Pons (tissue), 1 donor: ENCODE measurements at places on chromosomes 7 and 10.
A peak's percentile ranks its signal among the peaks of the same experiment; 100 is the strongest.

DNA sequence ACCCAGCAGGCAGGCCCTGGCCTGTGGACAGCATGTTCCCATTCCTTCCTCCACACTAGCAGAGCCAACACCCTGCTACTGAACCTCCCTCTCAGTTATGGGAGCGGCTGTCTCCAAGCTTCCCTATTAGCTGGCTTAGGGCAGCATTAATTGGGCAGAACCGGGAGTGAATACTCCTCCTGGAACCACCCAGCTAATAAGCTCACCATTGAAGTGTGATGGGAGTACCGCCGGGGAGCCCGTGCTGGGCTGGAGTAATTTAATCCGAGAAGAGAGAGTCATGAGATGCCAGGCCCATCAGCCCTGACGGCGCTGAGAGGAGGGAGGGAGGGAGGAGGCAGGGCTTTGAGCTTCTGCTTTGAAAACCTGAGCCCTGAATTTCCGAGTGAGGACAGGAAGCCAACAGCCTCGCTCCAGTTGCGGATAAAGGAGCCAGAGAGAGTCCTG lies 31.8 kb upstream of the ELFN1 start:
- no peak for DNase-seq

DNA sequence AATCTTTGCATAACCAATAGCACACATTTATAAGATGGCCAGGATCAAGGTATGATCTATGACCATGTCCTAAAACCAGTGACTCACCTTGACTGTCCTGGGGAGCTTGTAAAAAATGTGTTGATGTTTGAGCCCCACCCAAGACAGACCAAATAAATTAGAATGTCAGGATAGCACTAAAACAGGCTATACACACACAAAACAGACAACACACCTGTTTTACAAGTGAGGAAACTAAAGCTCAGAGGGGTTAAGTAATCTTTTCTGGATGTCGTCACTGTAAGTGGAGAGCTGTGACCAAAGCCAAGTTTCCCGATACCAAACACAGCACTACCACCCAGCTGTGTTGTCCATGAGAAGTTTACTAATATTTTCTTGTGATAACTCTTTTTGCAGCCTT lies 84.5 kb downstream of the AVL9 start:
- DNase-seq, result no peak

- DNase-seq, result no peak
Observed at GRCh38 chr10:29141761-29142160, 147.1 kb upstream of the LYZL1 start.

GRCh38 chr10:63205421-63205820 lies 72.3 kb downstream of the NRBF2 start:
- no peak for DNase-seq

- no peak for DNase-seq
Observed at GRCh38 chr7:129646369-129647021, 35.0 kb downstream of the NRF1 start.

DNA sequence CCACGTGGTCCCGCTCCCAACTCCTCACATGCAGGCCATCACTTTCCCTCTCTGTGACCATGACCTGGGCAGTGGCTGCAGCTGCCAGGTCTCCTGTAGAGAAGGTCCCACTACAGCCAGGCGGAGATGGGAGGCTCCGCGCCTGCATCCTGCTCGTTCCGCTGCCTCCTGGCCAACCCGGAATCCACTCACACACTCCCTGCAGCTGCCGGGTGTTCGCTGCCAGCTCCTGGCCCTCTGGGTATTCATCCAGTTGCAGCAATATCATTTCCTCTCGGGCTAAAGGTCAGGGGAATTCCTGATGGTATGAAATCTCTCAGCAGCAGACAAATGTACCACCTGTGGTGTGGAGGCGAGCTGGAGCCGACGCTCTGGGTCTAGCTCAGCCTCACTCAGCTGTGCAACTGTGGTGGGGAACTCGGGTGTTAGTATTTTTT lies 65.7 kb downstream of the TLL2 start:
- DNase-seq, result no peak

DNA sequence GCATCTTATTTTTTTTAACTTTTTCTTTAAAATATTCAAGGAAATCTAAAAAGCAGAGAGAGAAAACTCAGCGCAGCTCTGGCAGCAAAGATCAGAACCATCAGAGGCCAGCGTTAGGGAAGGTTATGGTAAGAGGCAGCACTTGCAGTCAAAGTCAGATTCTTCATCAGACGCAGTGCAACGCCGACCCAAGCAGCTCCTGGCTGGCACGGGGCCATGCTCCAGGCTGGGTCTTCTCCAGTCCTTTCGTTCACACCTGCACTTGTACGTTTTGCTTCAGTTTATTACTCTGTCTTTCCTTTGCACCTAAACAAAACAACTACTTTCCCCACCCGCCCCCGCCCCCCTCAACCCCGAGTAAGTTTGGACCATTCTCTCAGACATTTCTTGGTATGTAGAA lies 43.1 kb upstream of the SEC61G start:
- DNase-seq, result no peak

DNA sequence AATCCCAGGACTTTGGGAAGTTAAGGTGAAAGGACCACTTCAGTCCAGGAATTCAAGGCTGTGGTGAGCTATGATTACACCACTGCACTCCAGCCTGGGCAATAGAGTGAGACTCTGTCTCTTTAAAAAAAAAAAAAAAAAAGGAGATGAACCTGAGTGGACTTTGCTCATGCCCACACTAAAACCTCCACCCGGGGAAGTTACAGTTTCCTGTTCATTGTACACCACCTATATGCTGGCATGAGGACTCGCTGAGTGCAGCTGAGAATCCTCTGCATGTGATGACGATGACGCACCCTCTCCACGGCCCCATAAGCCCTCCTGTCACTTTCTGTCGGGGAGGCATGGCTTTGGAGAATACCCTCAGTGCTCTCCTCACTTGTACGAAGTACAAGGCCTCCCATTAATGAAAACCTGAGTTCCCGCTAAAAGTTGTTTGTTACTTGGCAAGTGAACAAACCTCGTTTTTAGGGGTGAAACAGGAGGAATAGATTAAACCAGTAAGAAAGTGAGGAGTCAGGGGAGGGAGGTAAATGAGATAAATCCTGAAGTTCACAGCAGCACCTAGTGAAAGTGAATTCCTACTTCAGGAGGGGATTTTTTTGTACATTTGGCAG lies 15.9 kb downstream of the TMEM176B start:
- no peak for DNase-seq

DNA sequence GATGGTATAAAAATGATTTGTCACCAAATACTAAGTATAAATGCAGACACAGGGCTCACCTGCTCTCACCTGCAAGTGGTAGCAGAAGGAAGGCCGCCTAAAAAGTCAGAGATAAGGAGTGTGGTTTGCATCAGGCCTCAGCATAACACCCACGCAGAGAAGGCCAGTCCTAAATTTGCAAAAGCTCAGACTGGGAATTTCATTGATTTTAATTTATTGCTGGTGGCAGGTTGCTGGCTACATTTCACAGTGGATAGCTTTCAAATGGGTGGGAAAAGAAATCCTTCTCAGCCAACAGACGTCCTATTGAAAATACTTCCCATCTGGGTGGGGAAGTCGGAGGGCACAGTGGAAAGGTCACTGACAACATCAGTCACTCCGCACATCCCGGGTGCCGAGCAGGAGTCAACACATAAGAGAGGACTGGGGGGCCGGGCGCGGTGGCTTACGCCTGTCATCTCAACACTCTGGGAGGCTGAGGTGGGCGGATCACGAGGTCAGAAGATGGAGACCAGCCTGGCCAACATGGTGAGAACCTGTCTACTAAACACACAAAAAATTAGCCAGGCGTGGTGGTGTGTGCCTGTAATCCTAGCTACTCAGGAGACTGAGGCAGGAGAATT lies 561.8 kb upstream of the MKI67 start:
- no peak for DNase-seq

DNA sequence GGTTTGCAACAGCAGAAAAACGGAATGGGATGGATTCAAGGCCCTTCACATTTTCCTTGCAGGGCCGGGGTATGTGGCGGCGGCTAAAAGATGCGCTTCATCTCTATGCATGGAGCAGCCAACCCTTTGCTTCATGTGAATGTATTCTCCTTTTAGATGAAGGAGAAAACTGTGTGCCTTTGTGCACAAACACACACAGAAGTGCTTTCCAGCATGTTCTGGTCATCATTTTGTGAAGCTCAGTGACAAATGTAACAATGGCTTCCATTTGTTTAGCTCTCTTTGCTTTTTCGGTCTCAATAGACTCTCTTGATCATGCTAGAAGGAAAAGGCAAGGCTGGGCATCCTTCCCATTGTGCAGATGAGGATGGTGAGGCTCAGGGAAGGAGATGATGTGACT lies 161.7 kb upstream of the MKI67 start:
- DNase-seq, result peak; percentile 77

DNA sequence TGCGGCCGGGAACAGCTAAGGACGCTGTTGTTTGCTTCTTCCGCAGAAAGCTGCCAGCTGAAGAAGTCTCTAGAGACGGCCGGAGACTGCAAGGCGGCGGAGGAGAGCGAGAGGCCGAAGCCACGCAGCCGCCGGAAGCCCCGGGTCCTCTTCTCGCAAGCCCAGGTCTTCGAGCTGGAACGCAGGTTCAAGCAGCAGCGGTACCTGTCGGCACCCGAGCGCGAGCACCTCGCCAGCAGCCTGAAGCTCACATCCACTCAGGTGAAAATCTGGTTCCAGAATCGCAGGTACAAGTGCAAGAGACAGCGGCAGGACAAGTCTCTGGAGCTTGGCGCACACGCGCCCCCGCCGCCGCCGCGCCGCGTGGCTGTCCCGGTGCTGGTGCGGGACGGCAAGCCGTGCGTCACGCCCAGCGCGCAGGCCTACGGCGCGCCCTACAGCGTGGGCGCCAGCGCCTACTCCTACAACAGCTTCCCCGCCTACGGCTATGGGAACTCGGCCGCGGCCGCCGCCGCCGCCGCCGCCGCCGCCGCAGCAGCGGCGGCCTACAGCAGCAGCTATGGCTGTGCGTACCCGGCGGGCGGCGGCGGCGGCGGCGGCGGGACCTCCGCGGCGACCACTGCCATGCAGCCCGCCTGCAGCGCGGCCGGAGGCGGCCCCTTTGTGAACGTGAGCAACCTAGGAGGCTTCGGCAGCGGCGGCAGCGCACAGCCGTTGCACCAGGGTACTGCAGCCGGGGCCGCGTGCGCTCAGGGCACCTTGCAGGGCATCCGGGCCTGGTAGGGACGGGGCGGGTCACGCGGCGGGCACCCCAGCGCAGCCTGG lies 2.4 kb downstream of the NKX2-3 start:
- no peak for DNase-seq

- peak; percentile 53 for DNase-seq
Observed at GRCh38 chr10:75430000-75430763, 1.2 kb upstream of the LRMDA start.

DNA sequence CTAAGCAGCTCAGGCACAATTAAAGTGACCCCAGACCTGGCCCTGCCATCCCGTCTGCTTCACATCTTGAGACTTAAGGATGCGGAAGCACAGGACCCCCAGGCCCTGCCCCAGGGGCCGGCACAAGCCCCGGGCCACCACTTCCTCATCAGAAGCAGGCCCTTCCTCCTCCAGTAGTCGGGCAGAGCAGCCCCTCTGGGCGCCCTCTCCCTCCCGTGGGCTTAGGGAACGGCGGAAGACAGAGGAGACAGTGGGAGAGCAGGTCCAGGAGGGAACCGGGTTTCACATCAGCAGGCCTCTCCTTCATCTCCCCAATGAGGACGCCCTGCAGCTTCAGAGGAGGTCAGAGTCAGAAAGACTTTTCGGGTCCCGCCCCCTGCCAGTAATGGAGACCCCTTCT lies 135.7 kb upstream of the PPIF start:
- DNase-seq, result no peak

DNA sequence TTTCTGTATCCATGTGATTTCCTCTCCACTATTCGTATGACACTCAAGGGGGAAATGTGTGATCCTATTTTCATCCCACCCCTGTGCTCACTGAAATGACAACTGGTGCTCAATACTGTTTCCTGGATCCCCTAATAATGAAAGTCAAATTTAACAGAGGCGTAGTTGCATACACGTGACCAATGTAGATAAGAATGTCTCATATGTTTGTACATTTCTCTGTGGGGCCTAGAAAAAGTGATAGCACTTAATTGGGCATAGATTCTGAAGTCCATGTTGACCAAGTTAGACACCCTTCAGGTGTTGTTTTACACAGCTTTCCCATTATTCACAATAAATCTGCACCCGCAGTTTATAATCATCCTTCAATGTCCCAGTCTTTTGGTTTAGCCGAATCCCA lies 59.1 kb downstream of the JAZF1 start:
- no peak for DNase-seq

- peak; percentile 42 for DNase-seq
Observed at GRCh38 chr10:28533571-28534304, 820 bp downstream of the WAC start.

- peak; percentile 49 for DNase-seq
Observed at GRCh38 chr10:27241010-27241651, 534 bp upstream of the ACBD5 start.

DNA sequence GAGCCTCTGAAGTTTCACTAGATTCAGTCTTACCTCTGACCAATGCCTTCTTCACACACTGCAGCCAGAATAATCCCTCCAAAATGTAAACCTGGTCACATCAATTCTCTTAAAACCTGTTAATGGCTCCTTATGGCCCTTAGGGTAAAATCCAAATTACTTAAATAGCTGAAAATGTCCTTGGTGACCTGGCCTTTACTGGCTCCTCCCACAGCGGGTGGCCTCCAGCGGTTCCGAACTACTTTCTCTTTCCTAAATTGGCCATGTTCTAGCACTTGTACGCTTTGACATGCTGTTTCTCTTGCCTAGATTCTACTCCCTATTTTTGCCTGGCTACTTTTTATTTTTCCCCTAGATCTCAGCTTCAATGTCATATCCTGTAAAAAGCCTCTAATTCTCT lies 36.1 kb downstream of the AGK start:
- DNase-seq, result no peak

DNA sequence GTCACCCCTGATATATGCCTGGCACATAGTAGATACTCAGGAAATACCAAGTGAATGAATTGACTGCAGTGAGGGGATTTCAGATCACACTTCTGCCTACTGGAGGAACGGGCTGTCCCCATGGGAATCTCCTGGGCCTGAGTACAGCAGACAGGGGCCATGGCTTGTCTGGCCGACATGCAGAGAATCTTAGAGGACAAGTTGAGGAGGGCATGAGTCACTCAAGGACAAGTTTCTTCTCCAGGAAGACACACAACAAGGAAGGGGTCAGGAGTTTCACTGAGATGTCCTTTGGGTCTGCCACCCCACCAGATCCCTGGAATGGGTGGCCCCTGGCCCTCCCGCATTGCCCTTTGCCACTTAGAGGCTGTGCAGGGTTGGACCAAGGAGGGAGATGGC lies 20.7 kb downstream of the PLPP4 start:
- no peak for DNase-seq

GRCh38 chr7:97013134-97013844 lies 7.9 kb downstream of the DLX6 start:
- no peak for DNase-seq

DNA sequence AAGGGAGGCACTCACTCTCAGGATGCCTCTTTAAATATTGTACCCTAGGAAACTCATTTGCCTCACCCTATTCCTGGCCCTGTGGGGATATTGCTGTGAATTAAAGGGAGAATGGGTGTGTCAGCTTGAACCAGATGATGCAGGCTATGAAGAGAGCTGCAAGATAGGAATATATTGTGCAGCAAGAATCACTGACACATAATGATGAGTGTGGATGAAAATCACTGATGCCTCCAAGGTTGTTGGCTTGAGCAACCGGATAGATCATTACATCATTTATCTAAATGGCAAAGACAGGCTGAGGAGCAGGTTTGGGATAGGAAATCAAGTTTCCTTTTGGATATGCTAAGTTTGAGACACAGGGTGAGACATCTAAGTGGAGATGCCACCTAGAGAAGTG lies 6.2 kb downstream of the SLC26A4 start:
- DNase-seq, result no peak
